ENCODE measurements at places on chromosomes 2 and 18. TPM values are rescaled to one million over a fixed set of nuclear protein-coding genes. Genes with fewer than 3 reads are reported as not detected.

RASGRP3 gene
- polyA plus RNA-seq: 21.8 TPM

PDE1A gene
- 20.1 TPM for polyA plus RNA-seq

WDR54 gene
- polyA plus RNA-seq: 43.7 TPM

IL18RAP gene
- polyA plus RNA-seq: 0.17 TPM

- no peak for DNase-seq
Observed at GRCh38 chr2:49226360-49226759, 72.0 kb upstream of the FSHR start.

- no peak for DNase-seq
Observed at GRCh38 chr2:28567061-28567471, 71.2 kb downstream of the PLB1 start.

- DNase-seq: no peak
Observed at GRCh38 chr2:22947741-22948140, 437.2 kb upstream of the KLHL29 start.

GRCh38 chr18:59055345-59056032 is 84.2 kb upstream of the SEC11C start:
- DNase-seq: no peak

- DNase-seq: no peak
Observed at GRCh38 chr2:152415796-152416195, 80.8 kb downstream of the FMNL2 start.

GRCh38 chr2:88832992-88833389 is 141.5 kb downstream of the RPIA start:
- no peak for DNase-seq

DNA sequence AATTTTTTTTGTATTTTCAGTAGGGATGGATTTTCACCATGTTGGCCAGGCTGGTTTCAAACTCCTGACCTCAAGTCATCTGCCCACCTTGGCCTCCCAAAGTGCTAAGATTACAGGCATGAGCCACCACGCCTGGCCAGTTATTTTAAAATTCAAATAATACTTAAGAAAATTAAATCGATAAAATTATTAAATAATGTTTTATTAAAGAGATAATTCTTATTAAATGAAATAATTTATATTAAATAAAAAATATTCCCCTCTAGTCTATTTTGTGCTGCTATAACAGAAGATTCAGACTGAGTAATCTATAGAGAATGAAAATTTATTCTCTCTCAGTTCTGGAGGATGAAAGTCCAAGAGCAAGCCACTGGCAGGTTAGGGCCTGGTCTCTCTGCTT is 61.2 kb downstream of the PDK1 start:
- no peak for DNase-seq

GRCh38 chr2:202290316-202290715 is 24.8 kb downstream of the NOP58 start:
- DNase-seq: no peak

Data from renal pelvis (tissue), 12 donors.